ENCODE measurements at places on chromosomes 5 and 9.
A peak's percentile ranks its signal among the peaks of the same experiment; 100 is the strongest.

GRCh38 chr5:64206653-64207052, 41.0 kb downstream of the RNF180 start:
- no peak for DNase-seq

GRCh38 chr9:119004618-119004990, 364.6 kb downstream of the BRINP1 start:
- no peak for DNase-seq

GRCh38 chr5:143771189-143771588, 40.8 kb upstream of the HMHB1 start:
- DNase-seq, result no peak

DNA sequence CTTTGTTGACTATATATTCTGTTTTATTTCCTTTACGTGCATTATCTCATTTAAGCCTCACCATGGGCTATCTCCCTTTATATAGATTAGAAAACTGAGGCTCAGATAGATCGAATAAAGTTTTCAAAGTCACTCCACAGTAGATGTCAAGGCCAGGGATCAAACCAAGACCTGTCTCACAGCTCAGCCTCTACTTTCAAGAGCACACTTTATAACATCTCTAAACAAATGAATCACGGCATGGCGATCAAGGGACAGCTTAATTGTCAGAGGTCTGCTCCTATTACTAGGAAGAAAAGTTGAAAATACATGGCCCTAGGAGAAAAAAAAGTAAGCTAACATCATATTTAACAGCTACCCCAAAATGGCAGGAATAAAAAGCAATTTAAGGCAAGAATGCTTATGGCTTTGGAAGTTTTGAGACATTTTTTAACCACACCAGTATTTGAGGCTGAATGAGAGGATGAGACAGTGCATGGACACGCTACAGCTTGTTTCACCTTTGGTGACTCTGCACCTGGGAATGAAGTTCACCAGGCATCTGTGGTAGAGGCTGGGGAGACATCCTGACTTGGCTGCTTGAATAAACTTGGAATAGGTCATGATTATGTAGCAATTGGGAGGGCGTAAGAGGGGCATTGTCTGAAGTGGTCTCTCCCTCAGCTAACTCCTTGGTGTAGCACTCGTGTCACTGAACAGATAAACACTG, 486.8 kb upstream of the WWC1 start:
- no peak for DNase-seq

GRCh38 chr9:128206916-128207910, 4.0 kb downstream of the DNM1 start:
- no peak for DNase-seq

DNA sequence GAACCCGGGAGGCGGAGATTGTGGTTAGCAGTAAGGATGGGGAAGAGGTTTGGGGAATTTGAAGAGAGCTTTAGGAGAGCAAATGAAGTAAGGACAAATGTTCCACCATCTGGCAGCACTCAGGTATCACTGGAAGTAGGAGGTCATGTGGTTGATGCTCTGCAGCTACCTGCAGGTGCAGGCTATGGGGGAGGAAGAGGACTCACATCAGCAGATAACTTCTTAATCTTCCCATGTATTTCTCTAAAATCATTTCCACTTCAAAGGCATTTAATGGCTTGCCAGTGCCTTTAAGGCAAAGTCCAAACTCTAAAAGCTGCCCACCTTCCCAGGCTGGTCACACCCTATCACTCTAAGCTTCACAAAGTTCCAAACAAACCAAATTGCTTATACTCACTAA, 8.1 kb upstream of the HAVCR1 start:
- no peak for DNase-seq

- DNase-seq, result no peak
Measured at GRCh38 chr5:126794157-126794828, 17.4 kb downstream of the LMNB1 start.

GRCh38 chr5:115599502-115599901, 2.8 kb downstream of the TICAM2 start:
- DNase-seq, result peak; percentile 31

GRCh38 chr5:33817301-33817700, 74.5 kb downstream of the ADAMTS12 start:
- no peak for DNase-seq

DNA sequence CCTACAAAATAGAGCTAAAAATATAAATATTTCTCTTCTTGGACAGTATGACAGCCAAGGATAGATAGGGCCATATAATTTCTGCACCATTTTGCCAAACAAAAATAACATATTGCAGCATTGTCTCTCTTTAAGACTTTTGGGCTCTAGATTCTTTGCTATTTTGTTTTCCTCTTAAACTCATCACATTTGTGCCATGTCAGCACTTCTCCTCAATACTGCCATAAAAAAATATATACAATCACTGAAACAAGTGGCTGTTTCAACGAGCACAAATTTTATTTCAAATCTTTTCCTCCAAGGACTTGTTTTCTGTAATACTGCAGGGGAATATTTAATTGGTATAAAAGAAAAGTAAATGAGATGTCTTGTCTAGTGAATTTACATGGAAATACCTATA, 1570.0 kb upstream of the NUDT12 start:
- no peak for DNase-seq

- no peak for DNase-seq
Measured at GRCh38 chr5:113617191-113617796, 103.8 kb downstream of the YTHDC2 start.

- no peak for DNase-seq
Measured at GRCh38 chr9:8384091-8384490, 584.5 kb upstream of the DMAC1 start.

DNA sequence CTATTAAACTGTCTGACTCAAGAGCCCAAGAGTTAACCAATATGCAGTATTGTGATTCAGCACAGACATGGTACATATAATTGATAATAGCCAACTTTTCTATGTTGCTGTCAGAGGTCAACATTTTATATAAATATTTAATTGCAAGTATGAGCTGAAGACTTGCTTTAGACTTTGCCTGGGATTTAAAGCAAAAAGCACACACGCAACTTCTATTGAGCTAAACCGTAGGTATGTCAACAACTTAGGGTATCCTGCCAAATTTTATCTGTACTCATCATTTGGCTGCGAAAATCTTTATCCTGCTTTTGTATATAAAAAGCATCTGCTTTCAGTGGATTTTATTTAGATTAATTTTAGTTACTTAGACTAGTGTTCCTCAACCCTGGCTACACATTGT, 27.4 kb downstream of the UHRF2 start:
- no peak for DNase-seq

GRCh38 chr9:4174546-4175175, 125.2 kb downstream of the GLIS3 start:
- DNase-seq, result no peak

- DNase-seq, result no peak
Measured at GRCh38 chr5:78887384-78888118, 97.6 kb downstream of the ARSB start.

DNA sequence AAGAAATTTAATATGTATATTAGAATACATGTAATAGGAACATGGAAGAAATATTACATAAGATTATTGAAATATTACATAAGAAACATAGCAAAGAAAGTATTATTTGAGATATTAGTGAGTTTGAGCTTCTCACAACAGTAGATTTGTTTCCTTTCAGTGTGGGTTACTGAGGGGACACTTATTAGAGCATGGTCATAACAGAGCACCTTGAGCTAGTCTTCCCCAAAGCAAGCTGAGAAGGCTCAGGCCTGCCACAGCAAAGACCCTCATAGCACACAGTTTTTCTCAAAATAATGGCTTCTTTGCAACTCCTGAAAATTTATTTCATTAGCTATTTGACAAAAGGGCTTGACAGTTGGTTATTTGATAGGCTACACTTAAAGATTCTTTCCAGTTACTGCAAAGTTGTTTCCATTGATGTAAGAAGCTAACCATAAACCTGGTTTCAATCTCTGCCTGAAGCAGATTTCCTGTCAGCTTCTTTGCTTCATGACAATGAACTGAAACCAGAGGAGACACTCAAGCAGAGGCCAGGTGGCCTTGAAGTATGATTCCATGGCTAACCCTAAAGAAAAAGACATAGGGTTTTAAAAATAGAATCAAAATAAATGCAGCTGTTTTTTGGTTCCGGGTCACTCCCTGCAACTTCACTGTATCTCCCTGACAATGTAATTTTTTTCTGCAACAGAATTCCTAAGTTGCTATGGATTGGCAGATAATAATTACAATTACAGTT, 68.6 kb downstream of the ERMP1 start:
- no peak for DNase-seq

DNA sequence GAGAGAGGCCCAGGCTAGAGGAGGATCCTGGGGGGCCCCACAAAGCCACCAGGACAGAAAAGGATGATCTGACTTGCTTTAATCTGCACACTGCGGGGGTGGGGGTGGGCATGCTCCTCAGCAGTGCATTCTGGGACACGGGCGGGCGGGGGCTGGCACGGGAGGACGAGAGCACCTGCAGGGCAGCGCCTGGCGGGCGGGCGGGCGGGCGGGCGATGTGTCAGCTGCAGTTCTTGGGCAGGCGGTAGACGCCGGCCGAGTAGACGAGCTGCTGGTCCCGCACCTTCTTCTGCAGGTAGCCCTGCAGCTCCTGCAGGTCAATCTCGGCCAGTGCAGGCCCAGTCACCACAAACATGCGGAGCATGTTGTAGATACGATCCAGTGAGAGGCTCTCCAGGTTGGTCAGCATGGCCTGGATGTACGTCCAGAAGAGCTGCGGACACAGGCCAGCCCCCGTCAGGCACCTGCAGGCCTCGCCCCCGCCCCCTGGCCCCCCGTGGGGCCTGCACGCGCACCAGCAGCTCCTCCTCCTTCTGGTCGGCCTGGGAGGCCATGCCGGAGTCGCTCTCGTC, 3.0 kb upstream of the TMEM210 start:
- no peak for DNase-seq

GRCh38 chr5:15234911-15235310, 265.1 kb upstream of the FBXL7 start:
- no peak for DNase-seq

DNA sequence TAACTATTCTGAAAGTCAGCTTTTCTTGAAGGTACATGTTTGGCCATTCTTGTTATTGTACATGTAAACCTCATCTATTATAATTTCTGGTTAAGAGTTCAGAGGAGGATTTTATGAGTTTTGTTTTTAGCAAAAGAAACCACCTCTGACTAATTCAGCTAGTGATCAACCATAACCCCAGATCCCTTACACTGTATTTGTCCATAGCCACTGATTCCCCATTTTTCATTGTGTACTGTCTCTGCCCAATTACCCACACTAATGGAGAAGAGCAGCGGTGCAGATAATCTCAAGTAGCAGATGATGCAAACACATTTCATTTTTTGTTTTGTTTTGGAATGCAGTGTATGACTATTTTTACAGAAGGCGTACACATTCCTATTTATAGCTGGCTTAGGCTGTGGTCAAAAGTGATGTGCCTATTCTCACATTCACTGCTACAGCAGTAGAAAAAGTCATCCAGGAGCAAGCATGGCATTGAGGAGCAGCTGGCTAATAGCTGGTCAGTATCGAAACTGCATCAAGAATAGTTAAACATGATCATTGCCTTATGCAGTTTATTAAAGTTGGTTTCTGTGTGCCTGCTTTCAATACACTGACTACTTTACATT, 988.3 kb downstream of the DTWD2 start:
- DNase-seq, result no peak

DNA sequence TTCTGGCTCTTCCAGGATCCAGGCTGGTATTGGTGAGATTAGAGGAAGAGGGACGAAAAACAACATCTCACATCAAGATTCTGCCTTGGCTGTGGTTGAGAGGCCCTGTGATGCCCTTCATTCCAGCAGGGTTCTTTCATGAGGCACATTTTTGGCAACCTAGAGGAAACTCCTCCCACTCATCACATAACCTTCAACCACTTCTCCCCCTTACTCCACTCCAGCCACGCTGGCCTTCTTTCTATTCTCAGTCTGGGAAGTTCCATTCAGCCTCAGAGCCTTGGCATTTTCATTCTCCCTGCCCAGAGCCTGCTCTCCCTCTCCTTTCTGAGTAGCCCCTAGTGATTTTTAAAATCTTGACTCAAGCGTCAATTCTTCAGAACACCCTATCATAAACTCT, 337.5 kb downstream of the ZSWIM6 start:
- no peak for DNase-seq

DNA sequence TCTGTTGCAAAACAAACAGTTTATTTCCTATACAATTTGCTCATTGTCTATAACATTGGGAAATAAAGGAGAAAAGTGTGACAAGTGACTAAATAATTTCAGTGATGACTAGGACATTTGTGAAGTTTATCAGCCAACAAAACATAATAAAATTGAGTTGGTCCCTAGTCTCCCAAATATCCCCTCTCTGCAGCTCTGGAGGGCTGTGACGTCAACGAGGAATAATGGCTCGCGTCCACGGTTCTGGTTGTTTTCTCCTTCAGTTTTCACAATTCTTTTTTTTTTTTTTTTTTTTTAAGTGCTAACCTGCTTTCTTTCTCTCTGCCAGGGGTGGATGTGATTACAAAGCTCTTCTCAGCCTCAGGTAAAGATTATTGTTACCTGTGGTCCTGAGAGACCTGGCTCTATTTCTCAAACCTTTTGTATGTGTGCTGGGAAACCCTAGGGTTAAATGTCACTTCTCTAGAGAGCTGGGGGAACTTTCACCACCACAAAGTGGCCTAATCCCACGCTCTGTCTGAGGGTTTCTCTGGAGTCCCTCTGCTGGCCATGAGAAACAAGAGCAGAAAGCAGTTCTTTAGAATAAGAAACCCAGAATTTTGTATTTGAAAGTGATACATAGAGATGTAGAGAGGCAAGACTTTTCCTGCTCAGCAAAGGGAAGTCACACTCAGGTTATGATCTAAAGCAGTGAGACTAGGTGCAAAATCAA, 36.2 kb upstream of the ANKRD55 start:
- peak; percentile 44 for DNase-seq

GRCh38 chr5:34037726-34038125, 5.3 kb downstream of the C1QTNF3 start:
- DNase-seq, result no peak

DNA sequence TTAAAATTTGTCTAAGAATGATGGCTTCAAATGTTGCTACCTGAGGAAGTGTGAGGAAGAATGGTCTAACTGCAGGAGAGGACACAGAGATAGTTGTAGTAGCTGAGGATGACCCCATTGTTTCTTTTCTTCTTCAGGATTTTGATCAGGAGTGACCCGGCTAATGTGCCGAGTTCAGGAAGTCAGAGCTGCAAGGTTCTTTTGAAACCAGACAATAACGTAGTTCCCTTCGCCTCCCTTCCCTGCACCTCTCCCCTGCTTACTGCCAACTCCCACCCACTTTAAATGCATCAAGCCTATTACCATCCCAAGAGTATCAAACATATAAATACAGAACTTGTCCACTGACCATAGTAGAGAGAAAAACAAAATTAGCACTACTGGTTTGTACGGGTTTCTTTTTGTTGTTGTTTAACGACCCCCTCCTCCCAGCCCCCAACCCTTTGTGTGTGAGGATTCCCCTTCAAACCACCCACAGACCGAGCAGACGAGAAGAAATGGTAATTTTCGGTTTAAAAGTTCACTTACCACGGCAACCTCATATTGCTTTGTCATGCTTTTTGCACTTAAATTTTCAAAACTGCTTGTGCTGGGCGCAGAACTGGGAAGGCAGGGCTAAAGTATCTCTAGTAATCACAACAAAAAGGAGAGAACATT, 23.5 kb upstream of the ELAVL2 start:
- DNase-seq, result no peak

DNA sequence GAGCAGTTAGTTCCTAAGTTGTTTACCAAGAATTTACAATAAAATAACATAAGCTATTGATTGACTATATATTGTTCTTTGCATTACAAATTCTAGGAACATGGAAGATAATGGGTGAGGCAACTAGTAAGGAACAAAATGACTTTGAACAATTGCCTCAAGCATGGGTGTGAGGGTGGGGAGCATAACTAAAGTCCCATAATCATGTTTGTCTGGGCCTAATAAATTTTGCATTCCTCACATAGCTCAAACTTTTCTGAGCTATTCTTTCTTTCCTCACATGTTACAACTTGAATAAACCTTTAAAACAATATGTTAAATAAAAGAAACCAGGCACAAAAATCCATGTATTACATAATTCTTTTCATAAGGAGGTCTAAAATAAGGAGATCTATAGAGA, 1066.1 kb downstream of the NR2F1-AS1 start:
- no peak for DNase-seq
